ENCODE measurements at places on chromosomes 13 and 19.

DNA sequence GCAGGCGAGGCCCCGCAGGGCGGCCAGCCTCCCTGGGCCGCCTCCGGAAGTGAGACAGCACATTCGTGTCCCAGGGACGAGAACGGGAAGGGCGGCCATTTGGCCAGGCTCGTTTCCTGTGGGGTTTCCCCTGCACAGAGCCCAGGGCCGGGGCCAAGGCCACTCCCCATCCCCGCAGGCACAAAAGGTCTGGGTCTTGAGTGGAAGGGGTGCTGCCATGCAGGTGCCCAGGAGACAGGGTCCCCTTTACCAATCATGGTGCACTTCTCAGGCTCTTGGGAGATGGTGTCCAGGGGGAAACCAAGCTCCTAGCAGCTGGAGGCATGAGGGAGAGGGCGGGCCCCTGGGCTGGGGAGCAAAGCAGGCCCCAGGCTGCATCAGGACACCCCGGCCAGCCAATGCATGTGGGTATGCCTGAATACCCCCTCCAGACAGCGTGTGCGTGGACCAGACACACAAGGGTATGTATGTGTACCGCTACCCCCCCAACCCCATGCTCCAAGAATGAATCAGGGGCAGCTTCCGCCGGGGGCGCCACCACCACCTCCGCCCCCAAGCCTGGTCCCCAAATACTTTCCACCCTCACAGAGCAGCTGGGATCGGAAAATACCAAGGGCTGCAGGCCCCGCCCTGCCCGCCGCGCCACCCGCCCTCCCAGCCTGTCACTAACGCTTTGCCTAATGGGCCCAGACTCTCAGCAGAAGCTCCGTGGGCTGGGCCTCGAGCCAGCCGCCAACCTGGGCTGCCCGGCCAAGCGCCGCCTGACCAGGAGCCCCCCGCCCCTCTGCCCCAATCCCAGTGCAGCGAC, 37.6 kb upstream of the NANOS3 start:
- DNase-seq: peak; percentile 90

DNA sequence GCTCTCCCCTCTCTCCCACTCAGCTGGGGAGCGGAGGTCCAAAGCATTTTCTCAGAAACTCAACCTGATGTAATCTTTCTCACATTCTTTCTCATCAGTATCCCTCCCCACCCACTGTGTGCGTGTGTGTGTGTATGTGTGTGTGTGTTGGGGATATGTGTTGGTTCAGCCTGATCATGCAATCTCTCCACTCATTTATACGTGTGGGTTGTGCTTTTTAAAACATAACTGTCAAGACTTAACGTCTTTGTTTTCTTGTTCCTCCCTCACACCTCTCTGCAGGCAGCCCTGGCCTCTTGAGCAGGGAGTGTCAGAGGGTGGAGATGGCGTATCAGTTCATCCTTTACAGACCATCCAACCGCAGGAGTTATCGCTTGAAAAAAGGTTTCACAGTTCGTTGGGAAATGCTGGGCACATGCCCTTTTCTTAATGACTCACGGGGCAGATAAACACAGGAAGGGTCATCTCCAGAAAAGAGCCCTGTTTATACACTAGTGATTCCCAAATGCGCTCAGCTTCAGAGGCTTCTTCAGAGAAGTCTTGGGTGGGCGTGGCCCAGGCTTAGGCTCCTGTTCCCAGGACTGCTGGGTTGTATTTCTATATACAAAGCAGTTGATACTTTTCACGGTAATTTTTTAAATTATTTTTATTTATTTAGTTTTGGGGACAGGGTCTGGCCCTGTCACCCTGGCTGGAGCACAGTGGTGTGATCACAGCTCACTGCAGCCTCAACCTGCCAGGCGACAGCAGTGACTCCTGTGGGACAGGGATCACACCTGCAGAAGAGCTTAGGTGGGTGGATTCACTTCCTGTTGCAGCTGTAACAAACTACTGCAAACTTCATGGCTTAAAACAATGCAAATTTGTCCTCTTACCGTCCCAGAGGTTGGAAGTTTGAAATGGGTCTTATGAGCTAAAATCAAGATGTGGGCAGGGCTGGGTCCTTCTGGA, 60.3 kb downstream of the CCDC70 start:
- peak; percentile 3 for DNase-seq

DNA sequence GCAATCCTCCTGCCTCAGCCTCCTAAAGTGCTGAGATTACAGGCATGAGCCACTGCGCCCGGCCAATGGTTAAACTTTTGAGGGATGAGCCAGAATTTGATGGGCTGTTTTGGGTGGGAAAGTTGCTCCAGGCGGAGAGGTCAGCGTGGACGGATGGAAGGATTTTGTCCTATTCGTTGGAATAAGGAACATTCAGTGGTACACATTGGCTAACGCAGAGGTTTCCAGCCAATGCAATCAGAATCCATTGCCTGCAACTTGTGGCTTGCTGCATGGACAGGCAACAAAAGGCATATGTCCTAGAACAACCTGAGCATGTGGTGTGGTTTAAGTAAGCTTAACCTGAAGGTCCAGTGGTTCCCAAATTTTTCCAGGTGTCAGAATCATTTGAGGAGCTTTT, 35.5 kb upstream of the C1QTNF9 start:
- no peak for DNase-seq

DNA sequence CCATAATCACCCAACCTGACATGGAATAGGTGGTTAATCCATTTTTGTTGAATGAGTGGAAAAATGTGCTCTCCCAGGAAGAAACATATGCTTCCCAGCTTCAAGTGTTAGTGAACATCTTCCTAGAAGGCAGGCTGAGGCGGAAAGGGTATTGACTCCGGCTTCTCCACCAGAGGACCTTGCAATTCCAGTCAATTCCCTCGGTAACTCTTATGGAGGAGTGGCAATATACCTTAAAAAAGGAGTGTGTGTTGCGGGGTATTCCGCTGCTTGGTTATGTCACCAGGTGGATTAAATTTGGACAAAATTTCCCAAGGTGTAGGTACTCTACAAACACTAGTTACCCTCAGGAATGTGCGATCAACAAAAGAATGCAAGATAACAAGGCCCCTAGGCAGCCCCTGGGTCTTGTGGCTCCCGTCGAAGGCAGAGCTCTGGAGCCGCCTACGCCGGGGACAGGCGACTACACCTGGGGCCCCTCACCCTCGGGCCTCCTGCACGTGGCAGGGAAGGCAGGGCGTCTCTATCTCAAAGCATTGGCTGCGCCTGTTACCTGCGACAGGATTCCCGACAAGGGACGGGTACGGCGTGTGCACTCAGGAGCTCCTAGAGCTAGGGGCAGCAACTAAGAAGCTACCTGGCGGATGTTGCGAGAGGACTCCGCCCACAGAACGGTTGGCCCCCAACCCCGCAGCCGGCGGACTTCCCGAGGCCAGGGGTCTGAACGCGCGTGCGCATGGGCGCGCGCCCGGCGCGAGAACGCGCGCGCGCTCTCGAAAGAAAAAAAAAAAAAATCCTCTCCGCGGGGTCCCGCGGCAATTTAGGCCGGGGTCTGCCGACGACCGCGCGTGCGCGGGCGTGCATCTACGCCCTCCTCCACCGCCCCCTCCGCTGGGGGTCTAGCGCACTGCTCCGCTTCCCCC, at the start of gene WDR87:
Gene WDR87 (minus strand): TSS at position 649 of the 923 bp plus-strand sequence. CDS start 8,355 bp downstream, outside the sequence.
- no peak for DNase-seq

- DNase-seq: no peak
Measured at GRCh38 chr13:89784161-89784809, 1563.2 kb upstream of the MIR17HG start.

DNA sequence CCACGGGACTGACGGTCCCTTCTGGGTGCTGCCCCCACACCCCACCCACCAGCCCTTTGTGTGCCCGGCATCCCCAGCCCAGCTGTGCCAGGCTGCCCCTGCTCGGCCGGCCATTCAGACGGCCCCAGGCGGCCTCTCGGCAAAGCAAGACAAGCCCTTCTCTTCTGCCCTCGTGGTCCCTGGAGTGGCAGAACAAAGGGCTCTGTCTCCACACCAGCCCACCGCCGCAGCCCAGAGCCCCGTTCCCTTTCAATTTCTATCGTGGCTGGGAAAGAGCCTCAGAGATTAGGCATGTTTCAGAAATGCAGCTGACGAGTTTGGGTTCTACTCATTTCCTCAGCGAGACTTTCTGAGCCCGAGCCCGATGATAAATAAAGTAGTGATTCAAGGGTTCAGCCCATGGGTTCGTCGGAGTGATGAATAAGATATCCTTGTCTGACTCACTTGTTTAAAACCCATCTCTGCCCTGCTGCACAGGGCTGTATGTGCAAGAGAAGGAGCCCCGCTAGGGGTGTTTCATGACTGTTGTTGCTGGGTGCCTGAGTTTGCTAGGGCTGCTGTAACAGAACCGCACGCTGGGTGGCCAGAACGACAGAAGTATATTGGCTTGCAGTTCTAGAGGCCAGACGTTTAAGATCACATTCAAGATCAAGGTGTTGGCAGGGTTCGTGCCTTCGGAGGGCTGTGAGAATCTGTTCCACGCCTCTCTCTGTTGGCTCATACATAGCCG, 4.3 kb downstream of the MYO9B start:
- DNase-seq: peak; percentile 99

- DNase-seq: no peak
Measured at GRCh38 chr19:28292822-28293500, 920.0 kb downstream of the UQCRFS1 start.

GRCh38 chr13:28467034-28467433, 27.9 kb downstream of the FLT1 start:
- DNase-seq: no peak

- DNase-seq: no peak
Measured at GRCh38 chr13:113393226-113393562, 29.3 kb upstream of the GRTP1 start.

DNA sequence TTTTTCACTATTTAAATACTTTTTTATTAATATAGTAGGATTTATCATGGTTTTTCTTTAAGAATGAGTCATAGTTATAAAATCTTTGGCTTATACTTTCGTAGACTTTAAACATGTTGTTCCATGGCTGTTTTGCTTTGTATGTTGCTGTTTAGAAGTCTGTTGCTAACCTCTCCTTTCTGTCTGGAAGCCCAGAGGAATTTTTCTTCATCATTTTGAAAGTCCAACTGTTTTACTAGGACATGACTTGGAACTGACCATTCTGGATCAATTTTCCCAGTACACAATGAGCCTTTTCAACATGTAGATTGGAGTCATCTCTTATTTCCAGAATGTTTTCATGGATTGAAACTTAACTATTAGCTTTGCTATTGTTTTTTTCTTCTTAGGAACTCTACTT, 7.9 kb downstream of the CAB39L start:
- no peak for DNase-seq

GRCh38 chr19:19202707-19203011, 555 bp downstream of the NR2C2AP start:
- DNase-seq: no peak

- DNase-seq: no peak
Measured at GRCh38 chr13:25882466-25883357, 169.1 kb downstream of the SHISA2 start.

GRCh38 chr19:54254195-54254906, 2.7 kb downstream of the LILRB5 start:
- no peak for DNase-seq

DNA sequence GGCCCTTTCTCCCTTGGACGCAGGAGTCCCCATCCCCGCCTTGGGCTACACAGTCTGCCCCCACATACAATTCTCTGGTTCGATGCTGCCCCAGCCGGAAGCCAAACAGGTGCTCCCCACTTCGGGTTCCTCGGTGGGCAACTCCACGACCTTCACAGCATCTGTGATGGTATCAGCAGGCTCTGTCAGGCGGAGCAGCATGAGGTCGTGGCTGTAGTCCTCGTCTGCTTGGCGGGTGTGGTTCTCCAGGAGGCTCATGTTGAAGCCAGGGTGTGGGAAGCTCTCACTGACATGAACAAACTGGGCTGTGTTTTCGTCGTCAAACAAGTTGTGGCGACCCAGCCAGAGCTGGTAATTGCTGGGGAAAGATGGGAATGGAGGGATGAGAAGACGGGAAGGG, 3.5 kb downstream of the KLK1 start:
- no peak for DNase-seq

DNA sequence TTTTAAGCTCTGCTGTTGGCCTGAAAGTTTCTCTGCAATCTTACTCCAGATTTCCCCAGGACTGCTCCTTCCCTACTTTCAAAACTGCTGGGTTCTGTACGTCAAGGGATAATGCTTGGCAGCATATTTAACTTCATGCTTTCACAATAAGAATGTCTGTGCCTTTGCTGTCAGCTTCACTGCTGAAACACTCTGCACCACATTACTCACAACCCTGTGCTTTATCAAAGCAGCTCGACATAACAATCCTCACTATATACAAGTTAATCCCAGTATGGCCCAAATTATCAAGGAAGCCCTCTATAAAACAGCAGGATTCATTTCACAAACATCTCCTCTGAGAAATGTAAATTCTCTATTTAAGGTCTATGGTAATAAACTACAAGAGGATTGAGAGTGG, 17.5 kb downstream of the LATS2 start:
- DNase-seq: peak; percentile 86

DNA sequence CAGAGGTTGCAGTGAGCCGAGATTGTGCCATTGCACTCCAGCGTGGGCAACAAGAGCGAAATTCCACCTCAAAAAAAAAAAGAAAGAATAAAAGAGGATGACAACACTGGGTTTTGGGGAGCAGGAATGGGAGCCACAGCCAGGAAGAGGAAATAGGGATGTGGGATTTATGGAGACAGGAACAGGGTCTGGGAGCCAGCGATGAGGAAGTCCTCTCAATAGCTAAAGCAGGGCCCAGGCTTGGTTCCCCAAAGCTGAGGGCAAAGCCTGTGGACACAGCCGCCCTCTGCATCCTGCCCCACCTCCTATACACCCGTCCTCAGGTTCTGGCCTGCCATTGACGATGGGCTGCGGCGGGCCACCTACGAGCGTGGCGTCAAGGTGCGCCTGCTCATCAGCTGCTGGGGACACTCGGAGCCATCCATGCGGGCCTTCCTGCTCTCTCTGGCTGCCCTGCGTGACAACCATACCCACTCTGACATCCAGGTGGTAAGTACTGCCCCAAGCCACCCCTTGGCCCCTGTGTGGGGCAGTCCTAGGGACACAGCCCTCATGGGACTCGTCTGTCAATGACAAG, 13.6 kb downstream of the HIPK4 start:
- no peak for DNase-seq

DNA sequence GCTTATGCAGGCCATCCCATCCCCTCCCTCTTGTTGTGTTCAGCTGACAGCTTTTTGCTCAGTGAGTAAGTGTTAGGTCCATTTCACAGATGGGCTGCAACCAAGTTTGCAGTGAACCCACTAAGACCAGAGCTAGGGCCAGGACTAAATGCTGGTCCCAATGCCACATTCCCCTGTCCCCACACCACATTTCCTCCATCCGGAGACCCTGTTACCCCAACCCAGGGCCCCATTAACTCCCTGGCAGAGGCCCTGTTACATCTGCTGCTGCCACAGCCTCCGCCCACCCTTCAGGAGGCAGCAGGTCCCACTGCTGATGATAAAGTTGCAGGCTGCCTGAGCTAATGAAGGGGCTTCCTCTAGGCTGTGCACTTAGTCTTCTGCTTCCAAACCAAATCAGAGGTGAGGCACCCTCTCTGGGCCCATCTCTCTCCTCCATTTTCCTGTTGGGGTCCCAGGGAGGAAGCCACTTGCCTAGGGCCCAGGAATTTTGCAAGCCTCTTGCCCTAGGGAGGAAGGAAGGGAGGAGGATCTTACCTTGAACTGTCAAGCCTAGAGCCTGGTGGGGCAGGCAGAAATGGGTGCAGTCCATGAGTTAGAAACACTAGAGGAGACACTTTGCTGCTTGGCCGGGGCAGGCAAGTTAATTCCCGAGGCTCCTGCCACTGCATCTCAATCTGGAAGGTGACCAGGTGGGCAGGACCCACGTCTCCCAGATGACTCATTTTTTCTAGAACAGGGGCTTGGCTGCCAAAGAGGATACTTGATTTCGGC, 3.4 kb upstream of the USF2 start:
- DNase-seq: no peak

All from fibroblast of skin of right biceps (primary cell).